NCI-H1092 (cell line): ENCODE measurements at places on chromosomes 6 and 20.

DNA sequence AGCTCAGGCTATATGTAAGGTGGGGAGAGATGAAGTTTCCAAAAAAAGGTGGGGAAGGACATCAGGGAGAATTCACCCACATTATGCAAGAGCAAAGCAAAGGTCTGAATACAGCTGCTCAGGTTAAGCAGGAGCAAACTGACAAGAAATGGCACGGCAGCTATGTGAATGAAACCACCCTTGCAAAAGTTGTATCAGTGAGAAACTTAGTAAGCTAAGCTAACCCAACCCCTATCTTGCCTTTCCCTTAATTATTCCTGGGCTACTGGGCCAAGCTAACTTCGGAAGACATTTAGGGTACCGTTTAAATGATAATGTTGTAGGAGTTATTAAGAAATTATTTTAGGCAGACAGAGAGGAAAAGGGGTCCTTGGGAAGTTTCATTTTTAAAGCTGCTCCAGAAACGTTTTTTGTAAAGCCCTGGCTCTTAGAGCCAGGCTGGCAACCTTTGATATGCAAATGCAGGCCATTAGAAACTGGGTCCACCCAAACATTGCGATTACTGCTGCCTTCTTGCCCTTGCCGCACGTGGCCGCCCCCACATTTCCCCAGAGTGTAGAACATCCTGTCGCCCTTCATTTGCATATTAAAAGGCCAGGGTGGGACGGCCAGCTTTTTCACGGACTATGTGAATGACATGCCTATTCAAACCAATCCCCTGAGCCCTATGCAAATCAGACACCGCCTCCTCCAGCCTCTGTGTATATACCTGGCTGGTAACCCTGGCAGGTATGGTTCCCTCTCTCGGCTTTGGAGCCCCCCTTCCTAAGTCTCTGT lies 60.5 kb upstream of the SAMD5 start:
- DNase-seq = no peak

DNA sequence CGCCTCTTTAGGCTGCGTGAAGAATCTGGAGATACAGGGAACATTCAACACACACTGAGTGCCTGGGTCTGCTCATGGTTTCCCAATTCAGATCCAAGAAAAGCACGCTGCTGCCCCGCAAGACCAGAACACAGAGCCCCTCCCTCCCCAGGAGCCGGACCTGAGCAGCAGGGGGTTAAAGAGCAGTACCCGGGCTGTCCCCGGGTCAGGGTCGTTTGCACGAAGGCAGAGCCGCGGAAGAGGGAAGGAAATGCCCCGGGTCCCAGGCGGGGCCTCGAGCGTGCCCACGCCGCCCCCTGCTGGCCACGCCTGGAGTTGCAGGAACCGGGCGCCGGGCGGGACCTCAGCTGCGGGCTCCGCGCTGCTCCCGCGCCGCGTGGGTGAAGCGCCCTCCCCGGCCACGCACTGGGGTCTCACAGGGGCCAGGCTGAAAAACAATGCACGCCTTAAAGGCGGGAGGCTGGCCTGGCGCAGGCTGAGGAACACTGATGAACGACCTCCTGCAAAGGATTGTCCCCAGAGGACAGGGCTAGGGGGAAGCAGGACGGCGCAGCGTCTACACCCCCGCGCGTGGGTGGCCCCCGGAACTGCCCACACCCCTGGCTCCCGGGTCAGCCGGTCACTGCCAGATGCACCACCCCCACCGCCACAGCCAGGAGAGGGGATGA lies 48.9 kb downstream of the ANKRD60 start:
- peak; percentile 2 for DNase-seq

- DNase-seq = no peak
Observed at GRCh38 chr6:61841958-61842357, 444.1 kb downstream of the KHDRBS2 start.

DNA sequence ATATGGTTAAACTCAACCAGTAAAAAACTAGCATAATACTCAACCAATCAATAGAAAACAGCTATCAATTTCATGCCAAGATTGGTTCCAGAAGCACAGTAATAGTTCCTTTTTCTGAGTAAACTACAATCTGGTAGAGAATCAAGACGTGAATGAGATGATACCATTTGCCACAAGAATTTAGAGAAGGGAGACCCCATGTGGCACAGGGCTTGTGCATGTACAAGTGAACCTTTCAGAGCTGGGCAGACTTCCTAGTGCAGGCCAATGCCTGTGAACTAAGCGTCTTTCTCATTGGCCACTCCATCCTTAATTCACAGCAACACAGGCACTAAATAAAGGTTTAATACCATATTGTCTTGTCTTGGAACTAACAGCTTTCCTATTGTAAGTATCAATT lies 213.5 kb downstream of the RFPL4B start:
- no peak for DNase-seq

DNA sequence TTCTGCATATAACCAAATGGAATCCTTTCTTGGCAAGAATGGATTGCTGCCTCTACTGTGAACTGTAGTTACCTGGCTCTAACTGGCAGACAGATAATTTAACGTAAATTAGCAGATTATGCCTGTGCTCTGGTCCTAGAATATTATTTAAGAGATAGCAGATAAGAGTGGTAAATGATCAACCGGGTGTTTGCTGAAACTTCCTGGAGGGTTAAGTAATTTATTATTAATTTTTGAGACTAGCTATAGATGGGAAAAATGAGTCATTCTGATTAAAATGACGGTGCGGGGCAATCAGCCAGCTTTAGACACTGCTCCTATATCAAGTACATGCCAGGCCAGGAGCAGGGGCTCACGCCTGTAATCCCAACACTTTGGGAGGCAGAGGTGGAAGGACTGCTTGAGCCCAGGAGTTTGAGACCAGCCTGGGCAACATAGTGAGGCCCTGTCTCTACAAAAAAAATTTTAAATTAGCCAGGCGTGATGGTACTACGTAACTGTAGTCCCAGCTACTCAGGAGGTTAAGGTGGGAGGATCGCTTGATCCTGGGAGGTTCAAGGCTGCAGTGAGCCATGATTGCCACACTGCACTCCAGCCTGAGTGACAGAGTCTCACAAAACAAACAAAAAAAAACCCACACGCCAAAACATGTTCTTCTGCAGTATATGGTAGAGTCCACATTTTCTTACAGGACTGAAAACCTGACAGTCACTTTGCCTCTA lies 22.6 kb downstream of the B4GALT5 start:
- DNase-seq = no peak

- DNase-seq = no peak
Observed at GRCh38 chr20:62748311-62748710, 39.7 kb downstream of the NTSR1 start.

DNA sequence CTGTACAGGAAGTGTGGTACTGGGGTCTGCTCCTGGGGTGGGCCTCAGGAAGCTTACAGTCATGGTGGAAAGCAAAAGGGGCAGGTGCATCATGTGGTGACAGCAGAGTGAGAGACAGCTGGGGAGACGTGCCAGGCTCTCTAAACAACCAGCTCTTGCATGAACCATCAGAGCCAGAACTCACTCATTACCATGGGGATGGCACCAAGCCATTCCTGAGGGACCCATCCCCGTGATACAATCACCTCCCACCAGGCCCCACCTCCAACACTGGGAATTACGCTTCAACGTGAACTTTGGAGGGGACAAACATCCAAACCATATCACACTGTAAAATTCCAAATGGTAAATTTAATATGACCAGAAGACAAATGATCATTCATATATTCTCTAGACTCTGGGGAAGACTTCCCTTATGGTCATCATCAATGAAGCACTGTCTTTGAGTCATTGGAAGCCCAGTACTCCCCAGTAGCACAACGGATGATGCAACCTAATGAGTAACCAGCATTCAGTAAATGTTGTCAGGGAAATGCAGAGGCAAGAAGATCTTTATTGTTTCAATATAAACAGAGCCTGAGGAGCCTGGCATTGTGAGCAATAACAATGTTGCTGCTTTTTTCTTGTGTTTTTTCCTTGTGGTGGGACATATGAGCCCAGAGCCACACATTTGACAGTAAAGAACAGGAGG lies 48.2 kb upstream of the RALY start:
- DNase-seq = no peak
